Lower lobe of right lung (tissue), 2 donors: ENCODE measurements at places on chromosomes 3 and 15.

DNA sequence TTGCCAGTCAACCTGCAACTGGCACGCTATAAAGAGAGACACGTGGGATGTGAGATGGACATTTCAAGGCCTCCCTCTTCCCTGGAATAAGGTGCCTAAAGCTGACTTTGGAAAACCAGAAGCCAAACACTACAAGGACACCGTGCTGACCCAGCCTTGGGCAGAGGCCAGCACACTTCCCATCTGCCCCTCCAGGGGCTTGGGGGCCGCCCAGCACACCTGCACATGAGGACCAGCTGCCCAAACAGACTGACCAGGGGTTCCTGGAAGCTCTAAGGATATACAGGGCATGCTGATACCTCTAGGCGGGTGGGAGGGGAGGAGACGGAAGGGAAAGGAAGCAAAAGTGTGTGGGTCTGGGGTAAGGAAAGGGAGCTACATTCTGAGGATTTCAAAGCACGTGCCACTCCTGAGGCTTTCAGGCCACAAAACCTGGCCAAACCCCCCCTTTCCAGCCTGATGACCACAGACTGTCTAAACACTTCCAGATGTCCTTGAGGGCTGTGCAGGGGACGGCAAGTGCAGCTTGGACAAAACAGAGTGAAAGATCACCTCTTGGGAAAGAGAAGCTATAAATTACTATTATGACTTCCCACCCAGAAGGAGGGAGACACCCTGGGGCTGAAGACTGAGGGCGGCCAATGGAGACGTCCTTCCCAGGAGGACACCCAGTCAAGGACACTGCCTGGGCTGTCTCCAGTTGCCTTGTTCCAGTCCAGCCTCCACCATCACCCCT lies 57.9 kb downstream of the ADCY5 start:
- DNase-seq, result no peak

- DNase-seq, result no peak
Observed at GRCh38 chr3:193499801-193500485, 54.8 kb downstream of the ATP13A4 start.

- DNase-seq, result no peak
Observed at GRCh38 chr3:39531066-39531465, 63.6 kb downstream of the MOBP start.

DNA sequence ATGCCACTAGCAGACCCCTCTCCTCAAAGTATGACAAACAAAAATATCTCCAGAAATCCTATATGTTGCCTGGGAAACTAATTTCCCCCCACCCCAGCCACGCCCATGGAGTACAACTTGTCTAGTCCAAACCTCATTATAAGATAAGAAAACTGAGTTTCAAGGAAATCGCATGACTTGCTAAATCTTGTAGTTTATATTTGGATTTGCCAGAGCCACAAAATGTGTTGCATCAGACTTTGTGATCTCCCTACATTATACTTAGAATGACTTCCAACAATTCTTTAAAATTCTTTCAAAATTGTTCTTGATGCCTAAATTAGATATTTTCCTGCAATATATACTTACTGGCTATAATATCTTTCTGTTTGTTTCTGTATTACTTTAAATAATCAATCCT lies 1034.4 kb downstream of the IGSF11 start:
- DNase-seq, result no peak

DNA sequence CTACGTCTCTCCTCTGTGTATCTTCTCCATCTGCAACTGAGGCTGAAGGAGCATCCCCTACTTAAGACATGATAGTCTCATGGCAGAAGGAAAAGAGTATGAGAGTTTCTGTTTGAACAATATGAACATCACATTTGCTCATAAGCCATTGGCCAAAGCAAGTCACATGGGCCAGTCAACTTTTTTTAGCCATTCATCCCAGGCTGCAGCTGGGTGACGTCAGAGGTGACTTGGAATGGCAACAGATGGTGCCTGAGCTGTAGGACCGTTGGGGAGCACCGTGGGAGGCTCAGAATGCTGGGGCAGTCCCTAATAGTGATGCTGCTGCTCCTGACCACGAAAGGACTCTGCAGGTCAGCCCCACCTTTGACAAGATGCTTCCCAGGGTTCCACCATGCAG lies 58.7 kb downstream of the CRTC3 start:
- no peak for DNase-seq

- no peak for DNase-seq
Observed at GRCh38 chr15:50275091-50275490, 9.6 kb upstream of the HDC start.

- peak; percentile 23 for DNase-seq
Observed at GRCh38 chr3:127072971-127073783, 90.3 kb downstream of the PLXNA1 start.

GRCh38 chr3:65558826-65559225 lies 479.9 kb downstream of the MAGI1 start:
- no peak for DNase-seq

GRCh38 chr3:133475245-133476010 lies 75.6 kb downstream of the BFSP2 start:
- DNase-seq, result no peak

GRCh38 chr3:18761530-18761929 lies 336.4 kb upstream of the SATB1 start:
- DNase-seq, result no peak

- DNase-seq, result no peak
Observed at GRCh38 chr15:82052751-82053150, 6.9 kb upstream of the MEX3B start.

GRCh38 chr3:177538750-177539730 lies 341.8 kb upstream of the TBL1XR1 start:
- no peak for DNase-seq

GRCh38 chr3:35744419-35744818 lies 105.1 kb downstream of the ARPP21 start:
- DNase-seq, result no peak

DNA sequence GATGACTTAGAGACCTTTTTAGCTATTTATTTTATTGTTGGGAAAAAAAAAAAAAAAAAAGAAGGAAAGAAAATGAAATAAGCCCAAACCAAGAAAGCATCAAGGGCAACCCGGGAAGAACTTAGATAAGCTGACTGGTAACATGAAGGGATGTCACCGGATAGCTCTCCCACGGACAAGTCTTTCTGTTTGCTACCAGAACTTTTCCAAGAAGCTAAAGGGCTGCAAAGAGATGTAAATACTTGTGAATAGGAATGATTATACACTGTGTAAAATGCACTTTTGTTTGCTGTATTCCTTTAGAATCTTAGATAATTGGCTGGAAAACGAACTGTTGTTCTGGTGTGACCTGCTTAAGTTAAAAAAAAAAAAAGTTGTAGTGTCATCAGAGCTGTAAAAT lies 2.8 kb downstream of the FOXB1 start:
- no peak for DNase-seq

DNA sequence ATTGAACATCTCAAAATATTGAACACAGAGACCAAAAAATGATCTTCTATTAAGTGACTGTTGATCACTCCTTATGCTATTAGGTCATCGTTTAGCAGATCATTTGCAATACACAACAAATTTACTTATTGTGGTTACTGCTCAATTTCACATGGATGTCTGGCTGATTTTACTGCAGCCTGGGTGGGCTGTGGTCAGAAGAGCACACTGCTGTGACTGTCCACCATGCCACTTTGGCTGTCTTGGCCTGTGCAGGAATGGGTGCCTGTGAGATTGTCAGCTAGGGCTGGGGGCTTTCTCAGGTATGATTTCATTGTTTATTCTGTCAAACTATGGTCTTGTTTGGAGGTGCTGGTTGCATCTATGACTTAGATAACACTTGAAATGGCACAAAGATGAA lies 80.1 kb upstream of the LRTM1 start:
- no peak for DNase-seq

GRCh38 chr3:70824773-70825172 lies 512.3 kb upstream of the MDFIC2 start:
- DNase-seq, result no peak

DNA sequence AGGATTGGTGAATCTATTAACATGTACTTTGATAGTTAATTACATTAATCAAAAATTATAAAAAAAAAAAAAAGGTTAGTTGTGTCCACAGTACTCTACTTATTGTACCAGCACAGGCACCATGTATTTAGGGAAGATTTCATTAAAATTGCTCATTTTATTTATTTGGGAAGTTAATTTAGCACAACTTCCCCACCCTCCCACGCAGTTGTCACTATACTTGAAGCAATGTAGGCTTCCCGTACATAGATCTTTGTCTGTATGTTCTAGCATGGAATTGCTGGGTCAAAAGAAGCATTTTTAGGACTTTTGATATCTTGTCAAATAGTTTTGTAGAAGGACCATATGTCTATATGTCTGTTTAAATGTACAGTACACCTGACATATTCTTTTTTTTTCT lies 4.4 kb downstream of the GPR27 start:
- no peak for DNase-seq

- peak; percentile 54 for DNase-seq
Observed at GRCh38 chr3:64267721-64268604, 42.7 kb upstream of the PRICKLE2 start.

DNA sequence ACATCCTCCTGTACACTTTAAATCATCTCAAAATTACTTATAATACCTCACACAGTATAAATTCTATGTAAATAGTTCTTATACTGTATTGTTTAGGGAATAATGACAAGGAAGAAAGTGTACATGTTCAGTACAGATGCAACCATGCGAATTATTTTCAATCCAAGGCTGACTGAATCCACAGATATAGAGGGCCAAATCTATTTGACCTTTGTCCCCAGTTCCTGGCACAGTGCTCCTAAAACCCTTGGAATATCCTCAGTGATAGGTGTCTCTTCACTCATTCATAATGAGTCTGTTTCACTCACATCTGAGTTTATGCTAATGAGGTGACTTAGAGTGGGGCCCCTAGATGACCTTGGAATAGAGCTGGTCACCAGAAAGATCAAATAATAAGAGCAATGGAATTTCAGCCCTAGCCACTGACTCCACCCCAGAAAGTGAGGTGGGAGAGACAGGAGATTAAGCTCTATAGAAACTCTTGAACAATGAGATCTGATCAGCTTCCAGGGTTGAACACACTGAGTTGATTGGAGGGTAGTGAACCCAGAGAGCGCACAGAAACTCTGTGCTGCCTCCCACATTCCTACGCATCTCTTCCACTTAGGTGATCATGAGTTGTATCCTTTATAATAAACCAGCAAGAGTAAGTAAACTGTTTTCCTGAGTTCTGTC lies 65.3 kb downstream of the ADAM10 start:
- no peak for DNase-seq

DNA sequence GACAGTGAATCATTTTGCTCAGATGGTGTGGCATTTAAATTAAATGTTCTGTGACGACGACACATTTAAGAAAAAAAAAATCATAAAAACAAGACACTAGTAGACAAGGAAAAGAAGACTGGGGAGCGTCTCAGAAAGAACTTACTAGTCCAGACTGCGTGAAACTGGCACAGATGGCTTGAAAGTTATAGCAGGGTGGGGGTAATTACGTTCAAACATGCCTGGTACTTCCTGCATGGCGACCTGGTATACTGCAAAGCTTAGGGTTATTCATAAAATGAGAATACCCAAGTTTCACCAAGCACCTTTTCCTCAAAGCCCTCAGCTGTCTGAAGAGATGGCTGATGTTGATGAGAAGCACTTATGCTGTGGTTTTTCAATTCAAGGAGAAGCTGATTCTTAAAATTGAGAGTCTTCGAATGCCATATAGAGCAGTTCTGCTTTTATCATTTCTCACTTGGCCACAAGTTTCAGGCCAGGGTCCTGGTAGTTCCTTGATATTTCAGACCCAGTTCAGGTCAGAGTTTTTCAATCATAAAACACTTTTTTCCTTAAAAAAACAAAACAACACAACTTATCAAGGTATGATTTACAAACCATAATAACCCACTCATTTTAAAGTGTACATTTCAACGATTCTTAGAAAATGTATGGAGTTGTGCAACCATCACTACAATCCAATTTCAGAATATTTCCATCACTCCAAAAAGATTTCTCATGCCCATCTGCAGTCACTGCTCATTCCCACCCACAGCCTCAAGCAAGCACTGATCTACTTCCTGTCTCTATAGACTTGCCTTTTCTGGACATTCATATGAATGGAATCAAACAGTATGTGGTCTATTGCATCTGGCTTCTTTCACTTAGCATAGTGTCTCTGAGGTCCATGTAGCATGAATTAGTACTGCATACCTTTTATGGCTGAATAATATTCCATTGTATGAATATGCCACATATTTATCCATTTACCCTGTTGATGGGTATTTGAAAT lies 24.7 kb downstream of the PCOLCE2 start:
- DNase-seq, result no peak

DNA sequence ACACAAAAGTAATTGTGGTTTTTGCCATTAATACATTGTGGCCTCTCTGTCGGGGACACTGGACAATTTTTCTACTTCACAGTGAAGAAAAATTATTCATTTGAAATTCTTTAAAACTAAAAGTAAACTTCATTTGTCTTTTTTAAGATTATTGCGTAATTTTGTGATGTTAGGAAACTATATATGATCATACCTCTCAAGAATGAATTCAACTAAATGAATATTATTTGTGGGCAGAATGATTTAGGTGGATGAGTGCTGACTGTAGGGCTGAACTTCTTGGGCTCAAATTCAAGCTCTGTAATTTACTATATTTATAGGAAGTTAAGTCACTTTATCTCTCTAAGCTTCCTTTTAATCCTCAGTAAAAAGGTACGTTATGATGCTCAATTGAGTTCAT lies 441.2 kb downstream of the ROBO1 start:
- DNase-seq, result no peak

- DNase-seq, result no peak
Observed at GRCh38 chr3:10011631-10012030, 14.6 kb upstream of the FANCD2 start.

- no peak for DNase-seq
Observed at GRCh38 chr3:58680879-58681525, 14.4 kb upstream of the FAM3D start.

DNA sequence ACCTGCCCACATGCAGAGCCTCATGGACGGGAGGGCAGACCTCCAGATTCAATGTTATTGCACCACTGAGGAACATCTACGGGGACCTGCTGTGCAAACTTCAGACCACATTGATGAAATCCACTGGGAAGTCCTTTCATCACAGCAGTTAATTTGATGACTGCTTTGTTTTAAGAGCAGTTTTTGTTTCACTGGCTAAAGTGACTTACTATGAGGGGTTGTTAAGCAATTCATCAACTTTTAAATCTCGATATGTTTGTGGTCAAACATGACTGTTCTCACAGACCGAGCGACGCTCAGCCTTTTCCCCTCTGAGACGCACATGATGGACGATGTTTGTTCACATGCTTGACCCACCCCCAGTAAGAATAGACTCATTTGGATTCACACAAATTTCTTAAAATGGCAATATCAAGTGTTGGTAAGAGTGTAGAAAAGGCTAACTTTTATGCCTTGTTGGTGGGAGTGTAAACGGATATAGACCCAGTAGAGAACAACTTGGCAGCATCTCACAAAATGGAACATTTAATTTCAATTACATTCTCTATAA lies 35.9 kb upstream of the IREB2 start:
- DNase-seq, result no peak

- DNase-seq, result peak; percentile 57
Observed at GRCh38 chr3:143443851-143444331, 324.3 kb downstream of the CHST2 start.

DNA sequence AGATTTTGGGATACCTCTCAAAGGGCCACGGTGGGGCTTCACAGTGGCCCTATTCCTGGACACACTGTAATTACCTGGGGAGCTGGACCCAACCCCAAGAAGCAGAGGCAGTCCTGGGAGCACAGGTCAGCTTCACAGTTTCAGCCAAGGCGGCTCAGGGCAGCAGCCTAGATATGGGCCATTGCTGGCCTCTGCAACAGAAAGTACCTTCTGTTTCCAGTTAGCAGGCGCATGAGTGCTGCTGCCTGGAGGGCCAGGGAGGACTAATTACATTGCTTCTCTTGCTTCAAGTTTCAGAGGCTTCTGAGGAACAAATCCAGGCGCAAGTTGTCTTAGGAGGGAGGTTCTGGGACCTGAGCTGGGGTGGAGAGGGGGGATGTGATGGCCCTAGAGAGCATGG lies 13.5 kb upstream of the DUSP7 start:
- no peak for DNase-seq
